ENCODE measurements at places on chromosomes 2 and 18.

DNA sequence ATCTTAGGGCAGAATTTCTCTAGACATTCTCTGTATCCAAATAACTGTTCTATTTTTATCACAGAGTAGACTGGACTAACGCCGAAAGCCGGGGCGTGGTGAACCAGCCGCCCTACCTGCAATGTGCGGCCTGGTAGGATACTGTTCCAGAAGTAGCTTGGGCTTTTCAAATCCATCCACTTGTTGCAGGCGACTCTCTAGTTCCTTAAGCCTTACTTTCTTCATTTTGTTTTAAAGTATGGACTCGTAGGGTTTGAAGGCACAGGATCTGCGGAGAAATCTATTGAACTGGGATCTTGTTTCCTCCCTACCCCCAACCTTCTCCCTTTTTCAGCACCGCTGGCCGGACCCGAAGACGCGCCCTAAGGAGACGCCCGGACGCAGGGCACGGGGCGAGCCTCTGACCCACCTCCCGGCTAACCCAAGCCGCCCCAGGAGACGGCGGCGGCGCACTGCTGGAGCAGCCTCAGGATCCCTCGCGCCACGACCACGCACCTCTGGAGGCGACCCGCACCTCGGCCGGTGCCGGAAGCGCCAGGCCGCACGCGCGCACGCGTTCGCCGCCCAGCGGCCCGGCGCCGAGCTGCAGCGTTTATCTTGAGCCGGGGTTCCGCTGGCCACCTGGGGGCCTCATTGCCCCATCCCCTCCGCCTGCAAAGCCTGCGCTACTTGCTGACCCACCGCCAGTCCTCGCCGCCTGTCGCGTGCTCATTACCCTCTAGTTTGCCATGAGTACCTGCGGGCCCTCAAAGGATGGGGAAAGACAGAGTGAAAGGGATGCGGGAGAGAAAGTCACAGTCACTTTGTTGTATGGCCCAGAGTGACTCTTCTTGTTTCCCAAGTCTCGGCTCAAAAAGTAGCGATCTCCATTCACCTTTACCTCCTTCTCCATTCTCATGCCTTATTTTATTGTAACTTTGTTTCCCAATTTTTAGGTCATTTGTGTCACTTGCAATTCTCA lies at the start of gene METTL5:
TSS of gene METTL5 (minus strand) at position 533 of the 961 bp plus-strand sequence. CDS start at position 225, 308 bp downstream.
- DNase-seq = peak; percentile 82

DNA sequence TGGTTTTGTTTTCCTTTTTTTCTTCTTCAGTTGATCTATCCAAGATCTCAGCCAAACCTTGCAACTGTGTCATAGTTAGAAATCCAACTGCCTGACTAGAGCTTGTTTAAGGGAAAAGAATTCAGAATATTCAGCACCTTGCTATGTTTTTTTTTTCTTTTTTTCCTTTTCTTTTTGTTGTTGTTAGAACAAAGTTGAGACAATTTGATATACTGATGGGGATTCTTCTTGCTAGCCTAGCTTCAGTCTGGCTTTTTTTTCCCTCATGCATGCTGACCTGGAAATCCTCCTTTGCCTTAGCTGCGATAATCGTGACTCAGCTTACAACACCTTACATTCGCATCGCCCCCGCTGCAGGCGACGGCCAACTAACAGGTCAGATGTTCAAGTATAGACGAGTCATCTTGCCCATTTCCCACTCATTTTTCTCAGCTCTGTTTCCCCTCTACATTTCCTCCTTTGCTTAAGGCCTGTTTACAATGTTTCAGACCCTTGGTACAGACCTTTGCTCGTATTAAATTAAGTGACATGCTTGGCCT lies 487.2 kb upstream of the RAB12 start:
- no peak for DNase-seq

- no peak for DNase-seq
Observed at GRCh38 chr2:160247296-160248035, 47.4 kb upstream of the ITGB6 start.

- no peak for DNase-seq
Observed at GRCh38 chr2:105103481-105103880, 65.6 kb downstream of the MRPS9 start.

- DNase-seq = no peak
Observed at GRCh38 chr2:150882751-150883612, 378.7 kb downstream of the RBM43 start.

DNA sequence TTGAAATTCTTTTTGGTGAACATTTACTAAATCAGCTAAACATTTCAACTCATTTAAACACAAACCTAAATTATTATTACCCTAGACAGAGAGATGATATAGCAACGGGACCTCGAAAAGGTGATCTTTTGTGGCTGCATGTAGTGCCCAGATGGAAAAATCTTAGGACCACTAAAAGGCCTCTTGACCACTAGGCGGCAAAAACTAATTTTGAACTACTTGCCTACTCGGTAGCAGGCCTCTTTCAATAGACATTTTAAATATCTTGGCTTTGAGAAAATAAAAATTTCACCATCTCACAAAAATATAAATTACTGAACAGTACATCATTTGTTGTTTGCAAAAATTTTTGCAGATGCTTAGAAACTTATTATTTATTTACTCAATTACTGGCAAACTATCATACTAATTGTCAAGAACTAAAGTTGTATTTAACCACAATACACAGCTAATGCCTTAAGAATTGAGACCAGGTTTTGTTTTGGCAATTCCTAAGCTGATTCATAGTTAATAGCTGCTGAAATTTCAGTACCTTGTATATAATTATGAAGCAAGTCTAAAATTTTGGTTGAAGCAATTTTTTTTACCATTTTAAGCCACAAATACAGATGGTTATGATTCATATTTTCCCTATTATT lies 9.4 kb downstream of the COL3A1 start:
- no peak for DNase-seq

DNA sequence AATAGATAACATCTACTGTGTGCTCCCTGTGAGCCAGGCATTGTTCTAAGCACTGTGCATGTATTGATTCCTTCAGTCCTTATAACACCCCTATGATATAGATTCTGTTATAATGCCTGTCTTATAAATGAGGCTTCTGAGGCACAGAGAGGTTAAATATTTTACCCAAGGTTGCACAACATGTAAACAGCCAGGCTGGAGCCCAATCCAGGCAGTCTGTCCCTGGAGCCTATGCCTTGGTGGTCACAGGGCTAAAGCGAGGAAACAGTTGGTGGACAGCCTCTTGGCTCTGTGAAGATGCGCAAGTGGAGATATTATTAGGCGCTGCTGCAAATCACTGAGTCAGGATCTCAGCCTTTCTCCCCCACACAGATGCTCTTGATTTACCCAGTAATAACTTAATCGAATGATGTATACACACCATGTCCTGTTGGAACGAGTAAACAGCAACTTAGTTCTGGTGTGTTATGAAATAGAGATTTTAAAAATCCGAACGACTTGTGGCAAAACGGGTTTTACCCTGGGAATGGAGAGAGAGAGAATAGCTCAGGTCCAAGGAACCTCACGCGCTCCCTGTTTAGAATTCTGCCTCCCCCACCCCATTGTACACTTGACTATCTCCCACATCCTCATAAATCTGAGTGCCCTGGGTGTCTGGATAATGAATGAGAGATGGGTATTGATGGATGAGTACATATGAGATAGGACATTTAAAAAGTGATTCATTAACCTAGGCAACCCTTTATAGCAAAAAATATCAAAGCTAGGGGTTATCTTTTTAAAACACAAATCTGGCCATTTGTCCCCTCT lies 231.9 kb downstream of the BCL2 start:
- no peak for DNase-seq

DNA sequence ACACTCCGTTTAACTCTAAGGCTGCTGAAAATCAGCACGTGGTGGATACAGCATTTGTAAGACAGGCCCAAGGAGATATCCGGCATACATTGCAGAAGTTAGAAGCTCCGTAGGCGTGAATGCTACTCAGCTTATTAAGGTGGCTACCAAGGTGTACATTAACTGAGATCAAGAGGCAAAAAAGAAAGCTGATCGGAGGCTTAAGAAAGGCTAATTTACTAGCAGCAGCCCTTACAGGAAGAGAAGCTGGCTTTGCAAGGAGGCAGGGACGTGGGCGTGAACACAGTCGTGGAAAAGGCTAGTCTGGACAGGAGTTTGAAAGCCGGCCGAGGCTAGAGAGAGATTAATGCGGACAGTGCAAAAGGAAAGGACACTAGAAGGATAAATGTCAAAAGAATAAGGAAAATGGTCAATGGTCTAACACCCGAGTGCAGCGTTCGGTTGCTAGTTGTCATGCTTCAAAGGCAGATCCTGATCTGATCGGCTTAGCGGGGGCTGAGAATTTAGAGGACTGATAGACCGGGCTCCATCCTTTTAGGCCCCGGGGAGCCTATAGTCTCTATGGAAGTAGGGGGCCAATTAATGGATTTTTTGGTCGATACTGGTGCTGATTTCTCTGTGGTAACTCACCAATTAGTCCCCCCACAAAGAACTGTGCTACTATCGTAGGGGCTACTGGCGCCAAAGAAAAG lies 45.6 kb upstream of the SELENOI start:
- DNase-seq = no peak

DNA sequence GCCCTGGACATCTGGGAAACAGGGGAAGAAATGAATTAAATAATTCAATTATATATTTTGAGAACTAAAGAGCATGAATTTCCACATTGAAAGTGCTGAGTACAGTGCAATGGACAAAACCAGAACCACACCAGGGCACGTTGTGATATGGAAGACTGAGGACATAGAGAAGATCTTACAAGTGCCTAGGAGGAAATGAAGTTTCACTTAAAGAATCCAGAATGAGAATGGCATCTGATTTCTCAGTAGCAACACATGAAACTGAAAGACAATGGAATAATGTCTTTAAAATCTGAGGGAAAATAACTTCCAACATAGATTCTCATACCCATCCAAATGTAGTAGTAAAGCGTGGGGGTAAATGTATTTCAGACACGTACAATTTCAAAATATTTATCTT lies 20.3 kb upstream of the AAK1 start:
- no peak for DNase-seq

DNA sequence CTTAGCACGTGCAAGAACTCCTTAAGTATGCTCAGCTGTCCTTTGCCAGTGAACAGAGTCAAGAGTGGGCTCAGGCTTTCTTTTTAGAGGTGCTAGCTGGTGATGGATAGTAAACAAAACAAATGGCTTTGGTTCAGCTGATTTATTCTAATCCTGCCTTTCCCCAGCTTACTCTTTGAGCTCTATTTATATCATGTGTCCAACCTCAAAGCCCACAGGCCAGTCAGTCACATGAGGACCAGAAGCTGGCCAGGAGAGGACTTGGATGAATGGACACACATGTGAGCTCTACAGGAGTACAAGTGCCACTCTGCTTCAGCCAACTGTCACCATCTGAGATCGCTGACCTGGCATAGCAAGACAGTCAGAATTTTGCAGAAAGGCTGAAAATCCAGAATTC lies 59.4 kb downstream of the STK39 start:
- DNase-seq = no peak

GRCh38 chr18:8052237-8052701 lies 485.2 kb downstream of the PTPRM start:
- DNase-seq = no peak

DNA sequence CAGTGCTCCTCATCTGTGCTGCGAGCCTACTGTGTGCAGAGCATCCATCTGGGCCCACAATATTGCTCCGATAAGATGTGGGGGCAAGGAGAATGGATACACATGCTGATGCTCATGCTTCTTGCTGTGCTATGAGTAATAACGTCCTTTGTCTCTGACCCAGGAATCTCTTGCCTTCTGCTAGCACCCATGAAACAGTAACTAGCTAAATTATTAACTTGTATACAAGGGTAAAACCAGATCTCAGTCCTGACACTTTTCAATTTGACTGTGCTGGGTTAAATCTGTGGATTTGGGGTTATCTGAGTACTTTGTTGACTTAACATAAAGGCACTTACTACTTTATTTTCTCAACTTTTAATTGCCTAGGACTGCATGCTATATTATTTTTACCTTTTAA lies 357.6 kb downstream of the SLC4A3 start:
- no peak for DNase-seq

- DNase-seq = no peak
Observed at GRCh38 chr18:1468550-1468949, 563.9 kb downstream of the ADCYAP1 start.

GRCh38 chr2:46765045-46765444 lies 150.6 kb downstream of the MCFD2 start:
- DNase-seq = no peak

- no peak for DNase-seq
Observed at GRCh38 chr2:212066546-212066945, 472.1 kb downstream of the ERBB4 start.

DNA sequence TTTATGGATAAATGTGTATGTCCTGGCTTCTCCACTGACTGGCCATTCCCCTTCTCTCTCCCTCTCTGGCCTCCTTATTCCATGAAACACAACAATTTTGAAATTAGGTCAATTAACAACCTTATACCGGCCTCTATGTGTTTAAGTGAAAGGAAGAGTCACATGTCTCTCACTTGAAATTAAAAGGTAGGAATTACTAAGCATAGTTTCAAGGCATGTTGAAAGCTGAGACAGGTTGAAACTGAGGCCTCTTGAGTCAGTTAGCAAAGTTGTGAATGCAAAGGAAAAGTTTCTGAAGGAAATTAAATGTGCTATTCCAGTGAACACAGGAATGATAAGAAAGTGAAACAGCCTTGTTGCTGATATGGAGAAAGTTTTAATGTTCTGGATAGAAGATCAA lies 69.7 kb downstream of the ADAM23 start:
- DNase-seq = no peak

DNA sequence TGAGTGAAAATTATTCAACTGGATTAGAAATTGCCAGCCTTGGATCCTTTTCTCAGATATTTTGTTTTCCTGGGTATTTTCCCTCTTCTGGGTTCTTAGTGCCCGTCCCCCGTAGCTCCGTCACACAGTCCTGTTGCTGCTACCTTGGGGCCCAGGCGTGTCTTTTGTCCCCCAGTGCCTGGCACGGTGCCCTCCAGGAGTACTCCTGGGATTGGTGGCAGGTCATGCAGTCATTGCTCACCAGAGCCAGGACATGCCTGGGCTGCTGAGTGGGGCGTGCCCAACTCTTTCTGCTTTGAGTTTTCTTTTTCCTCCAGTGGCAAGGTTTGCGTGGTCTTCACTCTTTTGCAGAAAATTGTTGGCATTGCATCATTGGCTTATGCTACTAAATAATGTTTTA lies 275.2 kb downstream of the AGAP1 start:
- no peak for DNase-seq

- no peak for DNase-seq
Observed at GRCh38 chr2:41413813-41414485, 633.9 kb upstream of the PKDCC start.

- peak; percentile 57 for DNase-seq
Observed at GRCh38 chr18:5197032-5197434, at the start of gene AKAIN1. Gene AKAIN1, minus strand, starts transcription at chr18:5197257. Its CDS starts 204 bp downstream, at chr18:5197053.

- no peak for DNase-seq
Observed at GRCh38 chr18:74069178-74070050, 78.2 kb downstream of the FBXO15 start.

GRCh38 chr2:144131042-144131441 lies 388.9 kb downstream of the ZEB2 start:
- no peak for DNase-seq

- no peak for DNase-seq
Observed at GRCh38 chr2:149087751-149088150, 49.3 kb downstream of the LYPD6B start.

GRCh38 chr18:44126598-44126997 lies 554.1 kb upstream of the SETBP1 start:
- DNase-seq = no peak

- no peak for DNase-seq
Observed at GRCh38 chr2:96262306-96262705, 3.5 kb downstream of the TMEM127 start.
